ENCODE measurements at places on chromosomes 2 and 18.

- no peak for DNase-seq
These were observed 63.0 kb downstream of the GLI2 start for GRCh38 chr2:120798567-120799247.

DNA sequence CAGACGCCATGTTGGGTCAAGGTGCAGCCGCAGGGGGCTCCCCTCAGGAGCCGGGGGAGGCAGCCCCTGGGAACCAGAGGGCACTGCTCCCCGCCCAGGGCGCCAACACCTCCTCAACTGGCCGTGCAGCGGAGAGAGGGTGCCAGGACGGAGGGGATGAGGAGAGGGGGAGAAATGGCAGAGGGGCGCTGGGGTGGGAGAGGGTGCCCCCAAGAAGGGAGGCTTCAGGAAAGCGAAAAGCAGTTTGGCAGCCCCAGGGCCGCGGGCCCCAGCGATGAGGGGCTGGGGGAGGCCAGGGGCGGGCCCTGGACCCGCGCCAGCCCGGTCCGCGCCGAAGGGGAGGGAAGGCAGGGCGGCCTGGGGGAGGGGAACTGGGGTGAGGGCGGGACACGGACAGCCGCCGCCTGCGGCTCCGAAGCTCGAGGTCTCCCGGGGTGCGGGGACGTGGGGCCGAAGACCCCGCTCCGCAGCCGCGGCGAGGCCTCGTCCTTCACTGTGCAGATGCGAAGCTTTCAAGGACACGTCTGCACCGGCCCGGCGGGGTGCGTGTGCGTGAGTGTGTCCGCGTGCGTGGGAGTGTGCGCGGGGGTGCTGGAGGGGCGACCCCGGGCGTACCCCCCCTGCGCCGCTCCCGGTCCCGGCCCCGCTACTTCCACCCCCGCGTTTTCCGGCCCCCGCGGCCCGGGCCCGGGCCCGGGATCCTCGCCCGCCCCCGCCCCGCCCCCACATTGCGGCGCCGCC, 1.4 kb downstream of the DNMT3A start:
- no peak for DNase-seq

GRCh38 chr2:11346023-11346482, 1.6 kb upstream of the ROCK2 start:
- DNase-seq, result no peak

DNA sequence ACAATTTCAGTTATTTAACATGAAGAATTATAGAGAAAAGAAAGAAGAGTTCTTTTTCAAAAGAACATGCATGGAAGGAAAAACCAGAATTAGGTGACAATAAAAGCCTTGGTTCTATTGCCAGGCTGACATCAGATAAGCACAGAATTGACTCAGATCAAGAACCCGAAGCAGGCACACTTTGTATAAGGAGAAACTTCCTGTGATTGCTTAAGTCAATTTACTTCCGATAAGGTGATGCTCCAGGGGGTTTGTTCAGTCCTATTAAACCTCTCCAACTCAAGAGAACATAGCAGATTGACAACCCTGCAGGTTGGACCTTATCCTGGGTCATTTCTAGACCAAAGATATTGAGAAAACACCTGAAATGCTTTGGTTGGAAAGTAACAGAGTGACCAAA, 31.4 kb downstream of the GAREM1 start:
- DNase-seq, result no peak

- DNase-seq, result no peak
These were observed 19.9 kb downstream of the SLC38A11 start for GRCh38 chr2:164935118-164936101.

- DNase-seq, result no peak
These were observed 258.6 kb downstream of the CAMKMT start for GRCh38 chr2:44620189-44620990.

DNA sequence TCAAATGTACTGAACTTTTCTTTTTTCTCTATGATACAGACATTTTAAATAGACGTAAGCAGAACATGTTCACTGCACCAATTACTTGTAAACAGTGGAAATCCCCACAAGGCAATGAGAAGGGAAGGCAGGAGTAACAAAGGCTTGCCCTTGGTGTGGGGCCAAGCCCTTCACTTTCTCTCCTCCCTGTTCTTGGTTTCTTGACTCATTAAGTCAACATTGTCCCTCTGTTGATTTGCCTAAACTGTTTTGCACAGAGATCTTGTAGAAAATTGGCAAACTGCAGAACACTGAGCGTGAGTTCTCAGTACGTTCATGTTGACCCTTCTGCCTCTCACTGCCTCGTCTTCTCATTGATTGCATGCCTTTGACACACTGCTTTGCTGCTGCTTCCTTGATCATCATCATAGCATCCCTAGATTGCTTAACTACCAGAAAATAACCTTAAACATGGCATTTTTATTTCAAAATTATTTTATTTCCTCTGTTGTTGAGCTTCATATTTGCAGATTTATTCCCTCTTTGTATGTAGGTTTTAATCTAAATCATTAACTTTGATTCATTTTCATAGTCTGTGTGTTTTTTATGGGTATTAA, 257.7 kb downstream of the PTGR3 start:
- DNase-seq, result no peak

- no peak for DNase-seq
These were observed 8.8 kb upstream of the CABLES1 start for GRCh38 chr18:23126376-23127056.

GRCh38 chr18:37391698-37392548, 173.7 kb downstream of the CELF4 start:
- no peak for DNase-seq

DNA sequence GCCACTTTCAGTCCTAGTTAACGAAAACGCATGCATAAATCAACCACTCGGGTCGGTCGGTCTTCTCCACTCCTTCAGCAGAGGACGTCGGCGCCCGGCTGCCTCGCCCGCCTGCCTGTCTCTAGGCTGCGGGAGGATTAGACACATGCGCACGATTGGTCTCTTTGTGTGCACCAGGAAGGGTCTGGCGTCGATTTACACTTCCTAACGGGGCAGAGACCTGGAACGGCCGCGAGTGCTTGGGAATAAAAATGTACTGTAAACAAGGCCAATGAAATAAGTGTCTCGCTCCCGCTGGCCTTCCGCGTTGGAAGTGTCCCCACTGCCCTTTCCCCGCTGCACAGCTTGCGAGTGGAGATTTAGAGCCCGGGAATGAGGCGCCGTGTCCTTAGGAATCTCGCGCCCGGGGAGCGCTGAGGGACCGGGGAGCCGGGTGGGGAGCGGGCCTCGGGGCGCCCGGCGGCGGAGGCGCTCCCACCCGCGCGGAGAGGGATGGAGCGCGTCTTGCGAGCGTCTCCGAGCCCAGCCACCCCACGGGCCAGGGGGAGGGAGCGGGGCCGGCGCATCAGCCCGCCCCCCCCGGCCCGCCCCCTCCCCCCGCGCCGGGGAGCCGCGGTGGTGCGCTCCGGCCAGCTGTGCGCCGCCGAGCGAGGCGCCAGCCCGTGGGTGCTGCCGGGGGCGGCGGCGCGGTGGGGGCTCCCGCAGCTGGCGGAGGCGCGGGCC, at the start of gene DOK6:
DOK6 (plus strand) TSS at position 636 of the 723 bp plus-strand sequence.
- no peak for DNase-seq

GRCh38 chr2:64987956-64988419, 1.2 kb upstream of the SLC1A4 start:
- DNase-seq, result no peak

DNA sequence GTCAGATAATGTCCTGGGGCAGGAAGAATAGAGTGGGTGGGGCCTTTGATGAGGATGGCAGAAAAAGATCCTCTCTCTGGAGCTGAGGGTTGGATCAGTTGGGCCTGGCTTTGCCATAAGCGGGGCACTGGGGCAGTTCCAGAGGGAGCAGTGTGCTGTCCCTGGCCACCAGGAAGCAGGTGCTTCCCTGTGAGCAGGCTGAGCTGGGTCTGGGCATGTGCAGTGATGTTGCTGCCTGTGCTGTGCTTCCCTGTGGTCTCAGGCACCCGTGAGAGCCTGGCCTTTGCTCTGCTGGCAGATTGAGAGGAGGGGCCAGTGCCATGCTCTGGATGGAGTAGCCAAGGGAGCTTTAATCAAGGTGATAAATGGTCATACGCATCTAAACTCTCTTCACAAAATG, 14.6 kb upstream of the NPPC start:
- DNase-seq, result no peak

DNA sequence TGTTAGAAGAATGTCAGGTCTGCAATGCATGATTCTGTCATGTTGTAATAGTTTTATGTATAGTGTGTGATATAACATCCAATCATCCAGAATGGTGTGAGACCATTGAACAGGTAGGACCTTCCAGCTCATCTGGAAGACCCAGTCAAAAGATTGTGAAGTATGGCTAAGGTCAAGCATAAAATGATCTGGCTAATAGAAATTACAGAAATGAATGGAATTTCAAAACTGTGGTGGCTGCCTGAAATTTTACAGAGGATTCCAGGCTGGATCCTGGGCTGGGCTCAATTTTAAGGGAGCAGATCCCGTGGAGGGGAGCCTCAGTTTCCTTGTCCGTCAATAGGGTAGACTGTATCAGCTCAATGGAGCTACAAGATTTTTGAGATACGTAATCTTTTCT, 39.1 kb downstream of the ACKR3 start:
- no peak for DNase-seq

- DNase-seq, result no peak
These were observed 22.5 kb upstream of the CDKL4 start for GRCh38 chr2:39266139-39266805.

DNA sequence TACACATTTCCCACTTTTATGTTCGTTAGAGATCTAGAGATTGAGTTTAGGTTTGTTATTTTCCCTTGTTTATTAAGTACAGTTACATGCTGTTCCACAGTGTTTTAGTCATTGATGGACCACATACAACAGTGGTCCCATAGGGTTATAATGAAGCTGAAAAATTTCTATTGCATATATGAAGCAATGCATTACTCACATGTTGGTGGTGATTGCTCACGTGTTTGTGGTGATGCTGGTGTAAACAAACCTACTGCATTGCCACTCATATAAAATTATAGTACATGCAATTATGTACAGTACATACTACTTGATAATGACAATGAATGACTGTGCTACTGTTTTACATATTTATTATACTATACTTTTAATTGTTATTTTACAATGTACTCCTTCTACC, 51.0 kb upstream of the NXPH2 start:
- no peak for DNase-seq

DNA sequence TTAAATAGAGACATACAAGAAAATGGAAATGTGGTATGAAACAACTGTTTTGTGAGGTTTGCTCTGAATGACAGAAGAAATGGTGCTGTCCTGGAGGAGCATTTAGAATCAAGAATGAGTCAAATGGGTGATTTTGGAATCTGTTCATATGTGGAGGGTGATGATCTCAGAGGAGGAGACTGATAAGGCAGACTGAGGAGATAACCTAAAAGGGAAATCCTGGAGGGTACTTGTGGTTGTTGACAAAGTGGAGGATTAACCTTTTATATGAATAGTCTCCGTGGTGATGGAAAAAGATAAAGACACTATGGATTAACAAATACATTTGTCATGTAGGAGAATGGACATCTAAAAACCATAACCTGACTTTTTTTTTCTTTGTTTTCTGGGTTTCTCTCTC, 74.1 kb downstream of the MMADHC start:
- DNase-seq, result no peak

- no peak for DNase-seq
These were observed 1.2 kb upstream of the LBX2 start for GRCh38 chr2:74500578-74500946.

DNA sequence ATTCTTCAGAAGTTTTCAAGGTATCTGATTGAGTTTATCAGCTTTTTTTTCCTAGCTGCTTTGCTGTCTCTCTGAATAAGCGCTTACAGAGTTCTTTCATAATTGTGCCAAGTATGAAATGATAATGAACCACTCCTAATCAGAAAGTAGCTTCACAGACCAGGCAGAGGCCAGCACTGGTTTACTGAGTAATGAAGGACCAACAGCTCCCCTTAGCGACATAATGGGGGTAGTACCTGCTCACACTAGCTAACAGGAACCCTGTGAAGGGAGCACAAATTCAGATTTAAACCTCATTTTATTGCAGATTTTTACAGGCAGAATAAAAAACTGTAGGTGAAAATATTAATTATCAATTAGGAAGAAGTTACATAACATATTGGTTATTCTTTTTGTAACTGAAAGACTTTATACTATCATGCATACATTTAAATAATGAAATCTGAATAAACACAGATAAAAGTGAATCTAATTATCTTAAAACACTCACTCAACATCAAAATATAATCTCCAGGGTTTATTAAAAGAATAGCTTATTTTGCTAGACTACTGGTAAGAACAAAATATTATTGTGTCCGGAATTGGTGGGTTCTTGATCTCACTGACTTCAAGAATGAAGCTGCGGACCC, 53.7 kb upstream of the LRRC30 start:
- DNase-seq, result no peak

DNA sequence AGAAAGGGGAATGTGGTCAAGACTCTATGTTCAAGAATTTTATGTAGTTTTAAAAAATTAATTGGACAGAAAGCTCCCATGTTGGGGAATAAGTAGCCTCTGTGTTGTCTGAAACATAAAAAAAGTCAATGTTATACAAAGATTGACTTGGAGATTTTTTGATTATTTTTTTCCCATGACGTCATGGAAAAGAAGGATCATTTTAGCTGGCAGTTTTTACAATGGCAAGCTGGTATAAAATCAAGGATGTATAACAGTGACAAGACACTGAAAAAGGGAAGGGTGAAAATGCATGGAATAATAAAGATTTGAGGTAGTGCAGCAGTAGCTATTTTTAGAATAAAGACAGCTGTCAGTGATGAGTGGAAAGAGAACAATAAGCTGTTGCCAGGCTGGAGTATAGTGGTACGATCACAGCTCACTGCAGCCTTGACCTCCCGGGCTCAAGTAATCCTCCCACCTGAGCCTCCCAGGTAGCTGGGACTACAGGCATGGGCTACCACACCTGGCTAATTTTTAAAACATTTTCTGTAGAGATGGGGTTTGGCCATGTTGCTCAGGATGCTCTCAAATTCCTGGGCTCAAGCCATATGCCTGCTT, 9.2 kb downstream of the SLC39A10 start:
- DNase-seq, result no peak

- DNase-seq, result no peak
These were observed 35.5 kb upstream of the CYP27A1 start for GRCh38 chr2:218746470-218746795.

DNA sequence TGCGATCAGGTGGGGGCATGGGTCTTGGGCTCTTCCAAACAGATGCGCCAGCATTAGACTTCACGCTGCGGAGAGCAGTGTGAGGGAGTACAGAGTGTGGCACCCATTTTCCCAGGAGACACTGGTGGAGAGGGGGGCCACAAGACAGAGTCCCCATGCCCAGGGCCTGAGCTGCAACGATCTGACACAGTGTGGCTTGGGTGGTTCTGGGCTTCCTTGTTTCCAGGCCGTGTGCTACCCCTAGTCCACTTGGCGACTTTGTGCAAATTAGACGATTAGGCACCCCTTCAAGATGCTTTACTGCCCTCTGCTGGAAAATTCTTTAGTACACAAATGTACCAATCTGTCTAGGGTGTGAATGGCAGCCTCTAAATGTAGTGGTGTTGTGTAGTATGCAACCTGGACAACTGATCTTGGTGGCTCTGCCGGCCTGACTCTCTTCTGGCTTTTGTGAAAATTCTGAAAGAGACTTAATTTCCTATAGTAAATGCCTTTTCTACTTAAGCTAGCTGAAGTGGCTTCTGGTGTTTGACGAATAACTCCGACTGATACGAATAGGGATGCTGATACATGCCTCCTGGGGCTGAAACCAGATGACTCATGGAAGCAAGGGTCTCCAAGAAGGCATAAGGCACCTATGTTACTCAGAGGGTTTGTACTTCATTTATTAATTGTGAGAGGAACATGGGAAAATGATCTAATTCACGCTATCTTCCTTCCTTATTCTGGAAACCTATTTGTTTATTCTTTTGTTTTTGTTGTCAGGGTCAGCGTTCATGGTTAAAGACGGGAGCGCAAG, 92.3 kb upstream of the SMAD2 start:
- no peak for DNase-seq

GRCh38 chr2:53210538-53210937, 557.1 kb upstream of the CHAC2 start:
- no peak for DNase-seq

GRCh38 chr2:70144443-70145143, 46.2 kb downstream of the C2orf42 start:
- no peak for DNase-seq
